NCI-H69 (cell line): ENCODE measurements at places on chromosomes 7 and 10.
A peak's percentile ranks its signal among the peaks of the same experiment; 100 is the strongest.

DNA sequence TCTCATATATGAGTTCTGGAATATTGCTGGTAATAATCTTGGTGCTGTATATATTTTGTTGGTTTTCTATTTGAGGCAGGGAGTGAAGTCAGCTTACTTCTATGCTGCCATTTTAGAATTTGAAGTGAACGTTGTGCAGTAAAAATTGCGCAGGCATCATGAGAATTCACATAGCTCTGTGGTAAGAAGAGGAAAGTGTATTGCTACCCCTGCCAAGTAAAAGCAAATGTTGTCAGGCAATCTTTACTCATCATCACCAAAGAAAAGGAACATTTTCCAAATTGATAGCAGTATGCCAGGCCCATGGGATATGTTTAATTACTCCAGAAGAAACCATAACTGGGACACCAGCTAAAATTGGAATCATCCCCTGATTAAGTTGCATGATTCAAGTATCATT is 13.4 kb downstream of the FEZF1 start:
- peak; percentile 24 for DNase-seq

GRCh38 chr7:42161110-42161509 is 75.9 kb downstream of the GLI3 start:
- DNase-seq, result no peak

GRCh38 chr7:70776627-70777101 is 355.3 kb upstream of the GALNT17 start:
- DNase-seq, result no peak

DNA sequence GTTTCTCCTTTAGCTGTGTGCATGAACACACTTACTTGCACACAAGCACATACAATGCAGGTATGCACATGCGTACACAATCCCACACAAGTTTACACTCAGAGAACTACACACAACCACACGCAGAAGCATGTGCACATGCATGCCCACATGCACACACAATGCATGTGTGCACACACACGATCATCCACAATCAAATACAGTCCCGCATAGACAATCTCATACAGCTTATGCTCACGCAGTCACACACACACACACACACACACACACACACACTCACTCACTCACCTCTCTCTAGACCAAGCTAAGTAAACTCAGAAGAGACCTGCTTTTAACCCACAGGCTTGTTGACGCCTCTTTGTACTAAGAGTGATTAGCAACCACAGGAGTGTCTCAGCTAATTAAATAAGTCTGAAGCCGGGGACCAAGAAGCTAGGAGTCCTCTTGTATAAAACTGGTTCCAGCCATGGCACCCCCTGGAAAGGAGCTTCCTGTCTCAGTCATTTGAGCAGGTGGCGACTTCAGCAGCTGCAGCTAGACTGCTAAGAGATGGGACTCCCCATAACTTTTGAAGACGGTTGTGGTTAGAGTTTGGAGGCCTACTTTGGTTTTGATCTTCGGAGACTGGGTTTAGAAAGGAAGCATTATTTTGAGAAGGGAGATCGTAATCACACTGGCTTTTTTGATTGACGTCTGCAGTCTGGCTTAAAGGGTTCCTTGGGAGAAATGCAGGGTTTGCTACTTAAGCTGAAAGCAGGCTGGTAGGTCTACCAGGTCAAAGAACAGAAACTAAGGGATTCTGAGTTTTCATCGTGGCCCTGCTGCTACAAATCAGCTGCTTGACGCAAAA is 82.3 kb upstream of the ADRB1 start:
- peak; percentile 92 for DNase-seq

GRCh38 chr10:58414270-58415041 is 29.2 kb downstream of the TFAM start:
- DNase-seq, result peak; percentile 62

DNA sequence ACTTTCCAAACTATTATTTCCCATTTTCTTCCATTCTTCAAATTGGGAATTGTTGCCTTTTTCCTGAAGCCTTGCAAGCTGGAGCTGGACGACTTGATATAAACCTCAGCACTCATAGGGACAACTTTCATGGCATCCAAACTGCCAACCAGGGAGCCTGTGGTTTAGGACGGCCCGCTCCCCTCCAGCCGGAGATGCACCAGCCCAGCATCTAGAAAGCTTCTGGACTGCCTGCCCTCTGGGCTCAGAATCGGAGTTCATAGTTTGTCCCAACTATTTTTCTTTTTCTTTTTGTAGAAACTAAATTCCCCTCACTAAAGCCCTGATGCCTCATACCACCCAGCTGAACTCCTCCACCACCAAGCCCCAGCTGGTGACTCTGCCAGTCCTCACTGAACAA is 200.3 kb downstream of the DNAJB6 start:
- DNase-seq, result no peak

DNA sequence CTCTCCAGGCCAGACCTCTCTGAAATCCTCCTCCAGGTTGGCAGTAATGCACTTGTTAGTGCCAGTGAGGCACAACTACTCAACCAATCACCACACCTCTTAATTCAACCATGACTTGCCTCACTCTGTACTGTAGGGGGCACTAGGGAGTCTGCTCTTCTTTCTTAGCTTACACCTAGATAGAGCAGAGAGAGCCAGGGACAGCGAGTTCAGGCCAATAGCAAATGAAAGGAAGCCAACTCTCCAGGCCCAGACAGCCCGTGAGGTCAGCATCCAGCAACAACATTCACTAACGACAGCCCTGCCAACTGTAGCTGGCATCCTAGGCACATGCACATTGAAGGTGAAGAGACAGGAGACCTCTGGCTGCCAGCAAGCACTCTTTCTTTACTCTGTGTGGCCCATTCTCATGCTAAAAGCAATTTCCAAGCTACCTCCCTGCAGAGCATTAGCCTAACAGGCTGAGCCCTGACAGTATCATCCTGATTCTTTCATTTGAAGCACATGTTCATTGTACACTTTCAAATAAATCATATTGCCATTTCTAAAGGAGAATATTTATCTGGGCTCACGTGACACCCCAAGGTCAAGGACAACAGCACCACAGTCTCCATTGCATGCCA is 136.3 kb downstream of the DPY19L1 start:
- DNase-seq, result peak; percentile 46

DNA sequence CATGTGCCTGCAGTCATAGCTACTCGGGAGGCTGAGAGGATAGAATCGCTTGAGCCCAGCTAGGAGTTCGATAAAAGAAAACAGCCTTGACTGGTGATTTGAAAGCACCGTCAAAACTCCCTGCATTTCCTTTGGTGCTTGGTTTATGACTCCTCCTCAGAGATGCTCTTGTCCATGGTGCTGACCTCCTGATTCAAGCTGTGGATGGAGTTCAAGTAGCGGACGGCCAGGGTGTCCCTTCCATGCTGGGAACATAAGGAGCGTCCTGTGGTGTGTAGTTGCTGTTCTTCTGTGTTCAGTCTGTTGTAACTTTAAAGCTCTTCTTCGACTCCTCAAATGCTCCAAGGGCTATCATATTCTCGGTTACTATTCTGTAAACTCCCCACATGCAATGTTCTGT is 382.5 kb upstream of the KIAA1217 start:
- DNase-seq, result no peak

GRCh38 chr7:46610746-46611145 is 689.7 kb upstream of the IGFBP3 start:
- no peak for DNase-seq

DNA sequence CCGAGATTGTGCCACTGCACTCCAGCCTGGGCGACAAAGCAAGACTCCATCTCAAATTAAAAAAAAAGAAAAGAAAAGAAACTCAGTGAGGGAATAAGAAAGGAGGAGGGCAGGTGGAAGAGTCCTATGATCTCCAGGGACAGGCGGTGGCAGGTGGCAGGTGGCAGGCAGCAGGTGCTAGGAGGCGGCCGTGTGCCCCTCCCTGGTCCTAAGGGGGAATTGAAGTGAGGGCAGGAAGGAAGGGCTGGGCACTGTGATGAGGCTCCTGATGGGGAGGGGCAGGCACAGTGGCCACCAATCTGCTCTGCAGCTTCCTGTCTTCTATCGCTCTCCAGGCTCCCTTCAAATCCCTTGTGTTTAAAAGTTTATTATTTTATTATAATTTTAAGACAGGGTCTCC is 41.2 kb upstream of the UBE3C start:
- DNase-seq, result peak; percentile 74

- no peak for DNase-seq
These were observed 12.0 kb downstream of the HOXA4 start for GRCh38 chr7:27118580-27118979.

- no peak for DNase-seq
These were observed 40.4 kb downstream of the AP5Z1 start for GRCh38 chr7:4815609-4816418.

DNA sequence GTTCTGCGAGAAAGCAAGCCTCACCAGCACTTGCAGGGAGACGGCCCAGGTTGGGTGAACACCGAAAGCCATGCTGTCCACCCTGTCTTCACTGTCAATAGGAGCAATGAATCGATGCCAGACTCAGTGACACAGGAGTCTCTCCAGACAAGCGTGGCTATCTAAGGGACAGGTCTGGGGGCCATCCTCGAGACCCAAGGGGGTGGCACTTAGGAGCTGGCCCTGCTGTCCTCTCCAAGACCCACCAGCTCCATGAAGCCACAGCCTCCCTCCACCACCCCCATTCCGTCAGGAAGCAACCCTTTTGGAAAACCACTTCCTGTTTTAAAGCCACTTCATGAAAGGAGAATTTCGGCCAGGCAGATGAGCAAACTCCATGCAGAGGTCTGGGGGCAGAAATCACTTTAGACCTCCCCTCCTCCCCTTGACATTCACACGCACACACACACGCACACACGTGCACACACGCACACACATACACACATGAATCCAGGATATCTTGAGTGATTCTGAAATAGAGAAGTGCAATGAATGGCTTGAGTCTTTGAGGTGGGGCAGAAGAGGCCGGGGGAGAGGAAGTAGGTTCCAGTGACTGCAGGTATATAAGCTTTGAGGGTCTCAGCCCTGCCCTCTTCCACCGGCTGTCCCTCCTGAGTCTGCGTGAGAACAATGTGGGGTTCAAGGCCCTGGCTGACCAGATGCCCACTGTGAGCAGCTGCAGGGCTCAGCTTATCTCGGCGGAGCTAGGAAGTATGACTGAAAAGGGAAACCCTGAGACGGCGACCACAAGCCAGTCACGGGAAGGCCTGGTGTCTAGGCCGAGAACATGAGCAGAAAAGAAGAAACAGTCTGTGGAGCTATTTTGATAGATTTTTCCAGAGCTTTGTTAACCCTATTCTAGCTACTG is 25.0 kb downstream of the RGS10 start:
- DNase-seq, result no peak

GRCh38 chr10:88500656-88501055 is 82.5 kb downstream of the RNLS start:
- no peak for DNase-seq

GRCh38 chr7:40885503-40885902 is 750.7 kb downstream of the SUGCT start:
- no peak for DNase-seq

DNA sequence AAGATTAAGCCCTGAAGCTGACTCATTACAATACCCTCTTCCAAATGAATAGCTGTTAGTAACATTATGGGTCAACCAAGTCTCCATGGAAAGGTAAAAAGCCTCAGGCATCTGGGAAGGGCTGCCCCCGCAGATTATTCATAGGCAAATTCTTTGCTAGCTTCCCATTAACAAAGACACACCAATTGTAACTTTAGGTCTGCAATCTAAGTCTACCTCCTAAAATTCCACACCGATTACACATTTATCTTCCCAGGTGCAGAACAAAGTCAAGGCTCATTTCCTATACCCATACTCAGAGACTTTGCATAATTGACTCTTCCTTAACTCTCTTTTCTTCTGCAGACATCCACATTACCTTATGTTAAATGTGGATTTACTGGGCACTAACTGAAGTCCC is 826.3 kb upstream of the MBL2 start:
- no peak for DNase-seq

GRCh38 chr7:149284343-149284742 is 22.3 kb downstream of the ZNF783 start:
- peak; percentile 68 for DNase-seq

GRCh38 chr7:142250705-142251104 is 7.2 kb downstream of the PRSS58 start:
- DNase-seq, result no peak

DNA sequence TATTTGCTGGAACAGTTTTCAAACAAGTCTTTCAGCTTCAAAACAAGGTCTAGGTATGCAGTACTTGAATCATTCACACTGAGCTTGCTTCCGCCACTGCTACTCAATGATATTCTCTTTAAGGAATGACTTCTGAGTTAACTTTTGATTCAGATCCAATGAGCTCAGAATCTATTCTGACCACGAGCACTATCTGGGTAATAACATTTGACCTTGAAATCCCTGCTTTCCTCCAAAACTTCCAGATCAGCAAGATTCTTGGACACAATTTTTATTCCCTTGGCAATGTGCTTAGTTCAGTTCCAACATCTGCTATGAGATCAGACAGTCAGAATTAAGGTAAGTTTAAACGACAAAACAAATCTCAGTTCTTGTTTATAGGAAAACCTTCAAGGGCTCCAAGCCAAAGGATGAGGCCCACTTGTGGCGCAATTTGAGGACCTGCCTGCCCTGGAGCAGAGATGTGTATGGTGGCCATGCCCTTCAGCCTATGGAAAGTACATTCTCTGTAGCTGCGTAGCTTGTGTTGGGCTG is 87.2 kb downstream of the RNF216 start:
- DNase-seq, result no peak

- no peak for DNase-seq
These were observed 4.6 kb downstream of the POLM start for GRCh38 chr7:44077681-44078091.

- peak; percentile 16 for DNase-seq
These were observed 8.1 kb downstream of the DNAH11 start for GRCh38 chr7:21550821-21551531.

DNA sequence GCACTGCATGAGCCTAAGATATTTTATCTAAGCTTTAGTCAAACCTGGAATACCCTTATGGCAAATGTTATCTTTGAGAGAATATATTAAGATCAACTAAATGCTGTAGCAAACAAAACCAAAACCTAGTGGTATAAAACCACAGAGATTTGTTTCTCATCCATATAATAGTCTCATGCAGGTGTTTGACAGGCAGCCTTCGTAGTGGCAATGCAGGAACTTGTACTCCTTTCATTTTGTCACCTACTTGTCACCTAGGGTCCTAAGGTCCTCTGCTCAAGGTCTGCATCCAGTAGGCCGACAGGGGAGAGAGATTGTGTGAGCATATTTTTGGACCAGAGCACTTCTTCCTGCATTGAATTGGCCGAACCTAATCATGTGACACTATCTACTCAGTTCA is 352.6 kb downstream of the GPR37 start:
- no peak for DNase-seq

DNA sequence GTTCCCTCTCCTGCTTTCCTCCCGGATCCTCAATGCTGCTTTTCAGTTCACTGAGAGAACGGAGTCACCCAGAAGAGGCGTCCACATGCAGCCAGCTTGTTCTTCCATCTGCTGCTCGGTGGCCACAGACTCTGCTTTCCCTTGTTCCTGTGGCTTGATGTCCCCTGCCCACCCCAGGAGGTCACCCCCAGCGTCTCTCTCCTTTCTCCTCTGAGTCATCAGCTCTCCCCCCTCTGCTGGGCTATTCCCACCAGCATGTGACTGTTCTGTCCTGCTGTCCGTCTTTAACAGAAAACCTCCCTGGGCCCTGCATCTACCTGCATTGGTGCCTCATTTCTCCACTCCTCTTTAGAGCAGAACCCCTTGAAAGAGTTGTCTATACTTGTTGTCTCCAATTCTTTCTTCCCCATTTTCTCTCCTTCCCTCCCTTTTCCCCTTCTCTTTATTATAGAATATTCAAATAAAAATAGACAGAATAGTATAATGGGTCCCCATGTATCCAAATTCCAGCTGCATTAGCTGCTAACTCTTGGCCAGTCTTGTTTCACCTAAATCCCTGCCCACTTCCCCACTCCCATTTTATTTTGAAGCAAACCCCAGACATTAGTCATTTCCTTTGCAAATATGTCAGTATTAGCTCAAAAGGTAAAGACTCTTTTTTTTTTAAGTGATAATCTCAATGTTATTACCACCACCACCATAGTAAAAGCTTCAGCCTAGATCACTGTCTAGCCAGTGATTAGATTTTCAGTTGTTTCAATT is 4.1 kb downstream of the ZNF282 start:
- no peak for DNase-seq
